ENCODE measurements at places on chromosomes 2 and 18.

- H3K27ac ChIP-seq = no peak overlapping the region
- no peaks in the 10 kb centered on the region for H3K27me3 ChIP-seq
- no peak for DNase-seq
Measured at GRCh38 chr18:56997200-56997599, 149.7 kb upstream of the BOD1L2 start.

GRCh38 chr2:234880551-234881211 lies 71.1 kb upstream of the SH3BP4 start:
- DNase-seq = no peak
- no peak overlapping the region for H3K27ac ChIP-seq
- H3K4me3 ChIP-seq = no peak overlapping the region
- peaks cover 39% of the 10 kb centered on the region for H3K27me3 ChIP-seq
- no peaks in the 10 kb centered on the region for H3K36me3 ChIP-seq

- H3K27me3 ChIP-seq = no peaks in the 10 kb centered on the region
- no peaks in the 10 kb centered on the region for H3K36me3 ChIP-seq
- no peaks in the 10 kb centered on the region for H3K4me1 ChIP-seq
- DNase-seq = no peak
Measured at GRCh38 chr18:53701697-53702096, 522.8 kb downstream of the MBD2 start.

DNA sequence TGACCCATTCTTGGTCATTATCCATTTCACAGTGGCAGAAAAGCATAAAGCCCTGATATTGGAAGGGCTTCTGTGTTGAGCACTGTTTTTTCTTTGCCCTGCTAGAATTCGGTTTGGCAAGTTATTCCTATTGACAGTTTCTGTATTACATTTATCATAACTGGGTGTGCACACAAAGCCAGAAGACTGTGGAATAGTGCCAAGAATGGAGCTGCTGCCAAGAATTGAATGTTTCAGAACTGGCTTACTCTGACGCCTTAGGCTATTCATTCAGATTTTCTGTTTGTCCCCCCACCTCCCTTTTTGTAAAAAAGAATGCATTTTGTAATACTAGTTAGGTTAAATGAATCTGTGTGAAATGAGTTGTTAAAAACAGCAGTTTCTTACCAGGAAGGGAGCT lies 12.7 kb downstream of the KDM3A start:
- no peaks in the 10 kb centered on the region for H3K27me3 ChIP-seq
- H3K4me1 ChIP-seq = peaks cover 27% of the 10 kb centered on the region
- H3K27ac ChIP-seq = no peak overlapping the region
- no peak for DNase-seq

GRCh38 chr2:85811180-85812093 lies 57.6 kb downstream of the ATOH8 start:
- no peak overlapping the region for H3K4me3 ChIP-seq
- H3K4me1 ChIP-seq = peaks cover 8% of the 10 kb centered on the region
- no peaks in the 10 kb centered on the region for H3K36me3 ChIP-seq
- no peak overlapping the region for H3K27ac ChIP-seq

- H3K36me3 ChIP-seq = no peaks in the 10 kb centered on the region
- peaks cover 2% of the 10 kb centered on the region for H3K4me1 ChIP-seq
- no peak for DNase-seq
- no peaks in the 10 kb centered on the region for H3K27me3 ChIP-seq
Measured at GRCh38 chr18:23835091-23835490, 145.8 kb downstream of the LAMA3 start.

DNA sequence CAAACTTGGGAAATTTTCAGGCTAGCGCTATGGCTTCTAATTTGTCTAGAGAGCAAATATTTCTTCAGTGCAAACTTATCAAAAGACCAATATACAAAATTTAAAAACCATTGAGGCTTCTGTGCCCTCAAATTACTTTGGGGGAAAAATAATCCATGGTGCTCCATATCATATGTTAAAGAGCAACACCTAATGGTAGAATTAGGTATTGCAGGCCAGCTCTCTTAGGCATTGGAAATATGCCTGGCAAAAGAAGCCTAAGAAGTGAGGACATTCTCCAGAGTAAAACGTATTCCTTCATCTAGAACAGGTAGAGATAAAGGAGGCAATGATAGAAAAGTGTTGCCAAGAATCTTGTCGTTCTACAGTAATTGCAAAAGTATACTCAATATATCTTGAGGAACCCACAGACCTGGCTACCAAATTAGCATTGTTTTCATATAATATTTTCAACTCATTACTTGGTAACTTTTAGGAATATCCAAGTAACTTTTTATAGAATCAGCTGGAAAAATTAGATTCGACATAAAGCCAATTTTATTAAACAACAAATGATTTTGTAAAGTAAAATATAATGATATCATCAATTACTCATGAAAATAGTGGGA lies 401.1 kb downstream of the BCL11A start:
- H3K27me3 ChIP-seq = peaks cover 4% of the 10 kb centered on the region
- H3K27ac ChIP-seq = no peak overlapping the region
- H3K4me1 ChIP-seq = peaks cover 2% of the 10 kb centered on the region

DNA sequence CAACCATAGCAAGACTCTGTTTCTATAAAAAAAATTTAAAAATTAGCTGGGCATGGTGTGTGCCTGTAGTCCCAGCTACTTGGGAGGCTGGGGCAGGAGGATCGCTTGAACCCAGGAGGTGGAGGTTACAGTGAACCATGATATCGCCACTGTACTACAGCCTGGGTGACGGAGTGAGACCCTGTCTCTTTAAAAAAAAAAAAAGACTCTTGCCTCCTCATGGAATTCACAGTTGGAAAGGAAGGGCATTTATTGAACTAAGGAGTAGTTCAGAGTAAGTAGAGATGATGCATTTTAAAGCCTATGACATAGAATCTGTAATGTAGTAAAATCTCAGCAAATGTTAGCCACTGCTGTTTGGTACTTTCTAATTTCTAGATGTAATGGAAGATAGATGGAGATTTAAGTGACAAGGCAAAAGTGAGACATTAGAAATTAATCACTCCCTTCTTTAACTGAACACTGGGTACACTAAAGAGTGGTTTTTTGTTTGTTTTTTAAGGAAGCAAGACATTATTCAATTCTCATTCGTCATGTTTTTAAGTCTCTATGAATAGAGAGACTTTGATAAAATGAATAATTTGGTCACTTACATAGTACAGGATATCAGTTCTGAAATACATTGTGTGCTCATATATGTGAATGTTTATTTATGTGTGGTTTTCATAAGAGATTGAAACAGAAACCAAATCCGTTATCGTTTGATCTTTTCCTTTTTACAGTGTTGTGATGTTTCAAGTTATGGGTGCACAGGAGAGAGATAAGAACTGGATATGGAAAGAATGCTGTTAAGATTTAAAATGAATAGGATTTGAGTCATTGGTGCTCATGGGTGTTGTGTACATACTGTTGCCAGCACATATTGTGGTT lies 186.1 kb upstream of the STON1 start:
- no peak for DNase-seq
- H3K4me3 ChIP-seq = peak overlapping the region; percentile 88
- H3K27me3 ChIP-seq = no peaks in the 10 kb centered on the region
- H3K27ac ChIP-seq = peak overlapping the region; percentile 93
- H3K4me1 ChIP-seq = peaks cover 25% of the 10 kb centered on the region

DNA sequence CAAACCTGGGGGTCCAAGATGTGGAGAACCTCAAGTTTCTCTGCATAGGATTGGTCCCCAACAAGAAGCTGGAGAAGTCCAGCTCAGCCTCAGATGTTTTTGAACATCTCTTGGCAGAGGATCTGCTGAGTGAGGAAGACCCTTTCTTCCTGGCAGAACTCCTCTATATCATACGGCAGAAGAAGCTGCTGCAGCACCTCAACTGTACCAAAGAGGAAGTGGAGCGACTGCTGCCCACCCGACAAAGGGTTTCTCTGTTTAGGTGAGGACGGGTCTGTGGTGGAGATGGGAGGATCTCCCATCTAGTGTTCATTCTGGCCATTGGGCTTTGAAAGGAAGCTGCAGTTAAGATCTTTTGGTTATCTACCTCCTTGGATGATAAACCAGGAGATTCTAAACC lies 2.9 kb downstream of the CASP10 start:
- H3K4me1 ChIP-seq = peaks cover 42% of the 10 kb centered on the region
- H3K4me3 ChIP-seq = peak overlapping the region; percentile 95
- H3K27ac ChIP-seq = peak overlapping the region; percentile 95
- no peaks in the 10 kb centered on the region for H3K36me3 ChIP-seq
- no peak for DNase-seq

DNA sequence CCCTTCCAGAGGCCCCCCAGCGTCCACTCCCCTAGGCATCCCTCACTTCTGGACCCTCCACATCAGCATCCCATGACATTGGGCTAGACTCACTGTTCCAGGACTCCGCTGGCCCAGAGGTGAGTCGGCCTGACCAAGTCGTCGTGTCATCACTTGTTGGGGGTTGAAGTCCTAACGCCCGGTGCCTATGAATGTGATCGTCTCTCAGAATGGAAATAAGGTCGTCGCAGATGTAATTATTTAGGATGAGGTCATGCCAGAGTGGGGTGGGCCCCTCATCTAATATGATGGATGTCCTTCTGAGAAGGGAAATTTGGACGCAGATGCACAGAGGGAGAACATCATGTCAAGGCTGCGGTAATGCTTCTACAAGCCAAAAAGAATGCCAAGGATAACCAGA lies 142.7 kb downstream of the AGAP1 start:
- peaks cover 18% of the 10 kb centered on the region for H3K4me1 ChIP-seq

- H3K36me3 ChIP-seq = peaks cover 4% of the 10 kb centered on the region
- H3K4me3 ChIP-seq = no peak overlapping the region
- peaks cover 13% of the 10 kb centered on the region for H3K27me3 ChIP-seq
- DNase-seq = no peak
- H3K27ac ChIP-seq = no peak overlapping the region
Measured at GRCh38 chr2:239678666-239679296, 278.0 kb upstream of the HDAC4 start.

GRCh38 chr2:188422726-188423125 lies 131.1 kb downstream of the GULP1 start:
- H3K27me3 ChIP-seq = no peaks in the 10 kb centered on the region
- H3K4me3 ChIP-seq = no peak overlapping the region
- no peaks in the 10 kb centered on the region for H3K4me1 ChIP-seq
- no peak for DNase-seq
- no peaks in the 10 kb centered on the region for H3K36me3 ChIP-seq
- no peak overlapping the region for H3K27ac ChIP-seq

- H3K4me3 ChIP-seq = peak overlapping the region; percentile 65
- no peak for DNase-seq
- H3K4me1 ChIP-seq = peaks cover 4% of the 10 kb centered on the region
- H3K36me3 ChIP-seq = peaks cover 12% of the 10 kb centered on the region
Measured at GRCh38 chr2:232928551-232929302, 58.7 kb downstream of the SNORC start.

DNA sequence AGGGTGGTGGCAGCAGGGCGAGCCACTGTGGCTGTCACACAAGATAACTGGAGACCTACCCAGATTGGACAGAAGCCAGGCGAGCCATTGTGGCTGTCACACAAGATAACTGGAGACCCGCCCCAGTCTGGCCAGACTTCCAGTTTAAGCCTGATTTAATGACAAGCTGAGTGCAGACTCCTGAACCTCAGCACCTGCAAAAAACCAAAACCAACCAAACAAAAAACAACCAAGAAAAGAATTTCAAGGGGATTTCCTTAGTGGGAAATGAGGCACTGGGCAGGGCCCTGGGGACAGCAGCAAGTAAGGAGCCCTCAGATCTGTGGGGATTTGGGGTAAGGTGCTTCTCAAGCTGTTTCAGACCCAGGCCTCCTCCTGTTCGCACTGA lies 95.2 kb upstream of the BOD1L2 start:
- H3K27me3 ChIP-seq = no peaks in the 10 kb centered on the region
- H3K4me3 ChIP-seq = no peak overlapping the region
- H3K4me1 ChIP-seq = no peaks in the 10 kb centered on the region
- H3K27ac ChIP-seq = no peak overlapping the region

DNA sequence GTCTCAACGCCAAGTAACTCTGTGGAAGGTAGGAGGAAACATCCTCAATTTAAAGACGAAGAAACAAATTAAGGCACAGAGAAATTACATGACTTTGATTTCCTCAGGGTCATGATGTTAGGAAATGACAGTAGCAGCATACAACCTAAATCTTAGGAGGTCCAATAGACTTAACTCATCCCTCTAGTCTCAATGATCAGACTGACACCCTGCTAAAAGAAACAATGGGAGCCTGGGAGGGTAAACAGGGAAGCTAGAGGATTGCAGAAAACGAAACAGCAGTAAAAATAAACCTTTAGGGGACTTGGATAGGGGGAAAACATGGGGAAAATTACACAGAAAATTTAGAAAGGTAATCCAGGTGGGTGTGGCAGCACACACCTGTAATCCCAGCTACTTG lies 56.0 kb downstream of the ROCK2 start:
- peaks cover 17% of the 10 kb centered on the region for H3K4me1 ChIP-seq
- peaks cover 6% of the 10 kb centered on the region for H3K36me3 ChIP-seq
- DNase-seq = no peak
- H3K27ac ChIP-seq = peak overlapping the region; percentile 47
- H3K4me3 ChIP-seq = no peak overlapping the region

- H3K4me1 ChIP-seq = peaks cover 16% of the 10 kb centered on the region
- H3K27ac ChIP-seq = no peak overlapping the region
- H3K4me3 ChIP-seq = peak overlapping the region; percentile 99
- no peaks in the 10 kb centered on the region for H3K27me3 ChIP-seq
- peak; percentile 50 for DNase-seq
Measured at GRCh38 chr18:21110713-21111345, 784 bp downstream of the ROCK1 start.

DNA sequence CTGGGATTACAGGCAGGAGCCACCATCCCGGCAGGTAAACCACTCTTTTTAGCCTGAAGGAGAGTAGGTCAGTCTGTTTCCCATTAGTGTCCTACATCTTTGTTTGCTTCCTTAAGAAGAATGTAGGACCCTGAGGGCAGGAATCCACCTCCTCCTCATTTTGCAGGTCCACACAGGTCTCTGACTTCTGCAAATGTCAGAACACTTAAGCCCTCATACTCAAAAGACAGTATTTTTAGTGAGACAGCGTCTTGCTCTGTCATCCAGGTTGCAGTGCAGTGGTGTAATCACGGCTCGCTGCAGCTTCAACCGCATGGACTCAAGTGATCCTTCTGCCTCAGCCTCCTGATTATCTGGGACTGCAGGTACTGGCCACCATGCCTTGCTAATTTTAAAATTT lies 9.3 kb downstream of the PSTPIP2 start:
- no peak overlapping the region for H3K4me3 ChIP-seq
- no peaks in the 10 kb centered on the region for H3K27me3 ChIP-seq
- DNase-seq = no peak
- H3K4me1 ChIP-seq = peaks cover 4% of the 10 kb centered on the region
- H3K36me3 ChIP-seq = no peaks in the 10 kb centered on the region

DNA sequence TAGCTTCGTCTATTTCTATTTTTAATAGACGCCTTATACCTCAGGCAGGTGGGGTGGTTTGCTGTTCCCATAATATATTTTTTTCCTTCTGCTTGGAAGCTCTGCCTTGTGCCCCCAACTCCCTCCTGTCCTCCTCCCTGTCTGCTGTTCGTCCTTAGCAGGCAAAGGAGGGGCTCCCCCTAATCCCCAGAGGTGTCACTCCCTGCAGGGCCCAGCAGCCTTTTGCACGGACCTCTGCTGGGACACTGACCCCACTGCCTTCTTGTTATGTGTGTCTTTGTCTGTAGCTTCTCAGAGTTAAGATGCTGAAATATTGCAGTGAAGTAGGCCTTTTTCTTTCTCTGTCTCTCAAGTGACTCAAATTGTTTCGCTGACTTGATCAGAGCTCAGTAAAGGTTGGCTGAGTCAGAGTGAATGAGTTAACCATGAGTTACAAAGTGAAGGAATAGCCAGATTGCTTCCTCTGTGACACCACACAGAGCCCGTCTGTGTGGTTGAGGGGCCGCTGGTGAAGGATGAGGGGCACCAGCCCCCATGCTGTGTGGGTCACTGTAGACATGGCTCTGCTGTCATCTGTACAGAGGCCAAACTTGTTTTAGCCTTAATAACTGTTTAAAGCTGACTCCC lies 47.7 kb downstream of the PRKCE start:
- no peak for DNase-seq
- peaks cover 20% of the 10 kb centered on the region for H3K4me1 ChIP-seq
- no peaks in the 10 kb centered on the region for H3K27me3 ChIP-seq
